Progenitor cell of endocrine pancreas (in vitro differentiated cells): ENCODE measurements at places on chromosomes 5 and 9. TPM values are rescaled to one million over a fixed set of nuclear protein-coding genes. Genes with fewer than 3 reads are reported as not detected.

DNA sequence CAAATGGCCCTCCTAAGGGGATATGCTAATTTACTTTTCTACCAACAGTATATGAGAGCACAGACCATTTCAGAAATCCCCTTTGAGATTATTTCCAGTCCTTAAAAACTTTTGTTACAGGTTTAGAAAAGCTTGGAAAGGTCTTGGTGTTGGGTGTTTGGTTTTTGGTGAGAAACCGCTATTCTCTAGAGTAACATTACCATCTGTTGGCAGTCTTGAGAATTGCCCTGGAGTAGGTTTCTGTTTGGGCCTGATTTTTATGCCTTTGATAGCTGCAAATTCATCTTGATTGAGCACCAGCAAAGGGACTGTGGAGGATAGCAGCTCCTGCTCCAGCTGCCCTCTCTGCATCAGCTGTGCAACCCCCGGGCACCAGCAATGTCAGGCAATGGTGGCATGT is 8.0 kb downstream of the NUDT2 start:
- DNase-seq = no peak

DNA sequence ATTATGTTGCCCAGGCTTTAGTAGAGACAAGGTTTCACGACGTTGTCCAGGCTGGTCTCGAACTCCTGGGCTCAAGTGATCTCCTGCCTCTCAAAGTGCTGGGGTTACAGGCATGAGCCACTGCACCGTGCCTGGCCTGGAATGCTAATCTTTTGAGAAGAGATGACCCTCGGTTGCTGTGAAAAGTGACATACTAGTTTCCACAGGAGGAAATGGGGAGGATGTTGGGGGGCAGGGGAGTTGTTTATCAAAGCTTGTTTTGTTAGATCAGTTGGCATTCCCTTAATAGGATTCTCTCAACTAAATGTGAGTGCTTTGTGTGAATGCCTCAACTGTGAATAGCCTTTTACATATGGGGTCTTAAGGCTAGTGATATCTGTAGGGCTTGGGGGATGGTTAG is 16.4 kb upstream of the MATR3 start:
- no peak for DNase-seq

GRCh38 chr5:1782385-1783215 is 17.0 kb downstream of the MRPL36 start:
- DNase-seq = no peak

The CSNK1G3 gene
- total RNA-seq = 65.7 and 65.9 TPM in 2 replicates

- no peak for DNase-seq
Observed at GRCh38 chr9:37565661-37566618, 10.2 kb downstream of the FBXO10 start.

GRCh38 chr5:159762921-159763320 is 153.4 kb upstream of the ADRA1B start:
- no peak for DNase-seq

The CATSPER3 gene
- total RNA-seq = 1.3 and 1.4 TPM in 2 replicates

The DNAJC25 gene
- total RNA-seq = 7.5 and 8.5 TPM in 2 replicates

DNA sequence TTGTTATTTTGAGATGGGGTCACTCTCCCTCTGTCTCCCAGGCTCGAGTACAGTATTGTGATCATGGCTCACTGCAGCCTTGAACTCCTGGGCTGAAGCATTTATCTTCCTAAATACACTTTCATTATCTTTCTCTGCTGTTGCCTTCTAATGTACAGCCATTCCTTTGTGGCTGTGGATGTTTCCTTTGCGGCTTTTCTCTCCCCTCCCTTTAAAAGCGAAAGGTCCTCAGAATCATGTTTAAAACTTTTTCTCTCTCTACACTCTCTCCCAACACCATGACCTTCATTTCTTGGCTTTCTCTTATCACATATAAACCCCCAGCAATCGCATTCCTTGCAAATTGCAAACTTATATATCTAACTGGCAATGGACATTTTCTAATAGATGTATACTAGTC is 1.6 kb downstream of the IFNA2 start:
- DNase-seq = no peak
